ENCODE measurements at places on chromosomes 3 and 15.

DNA sequence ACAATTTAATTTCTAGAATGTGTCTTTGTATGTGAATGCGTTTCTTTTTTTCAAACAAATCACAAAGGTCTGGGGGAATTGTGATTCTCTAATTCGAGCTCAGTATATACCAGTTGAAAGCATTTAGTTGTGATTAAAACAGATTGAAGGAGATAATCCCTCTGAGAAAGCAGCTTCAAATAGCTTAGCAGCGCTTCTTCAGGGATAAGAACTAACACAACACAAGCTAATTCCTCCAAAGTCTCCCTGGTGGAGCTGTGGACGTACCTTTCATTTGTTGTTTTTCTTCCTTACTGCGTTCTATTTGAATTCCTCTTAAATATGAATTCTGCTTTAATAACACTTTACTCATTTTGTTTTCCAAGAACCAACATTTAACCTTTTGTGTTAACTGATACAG lies 286.7 kb downstream of the ROBO2 start:
- no peak for DNase-seq

DNA sequence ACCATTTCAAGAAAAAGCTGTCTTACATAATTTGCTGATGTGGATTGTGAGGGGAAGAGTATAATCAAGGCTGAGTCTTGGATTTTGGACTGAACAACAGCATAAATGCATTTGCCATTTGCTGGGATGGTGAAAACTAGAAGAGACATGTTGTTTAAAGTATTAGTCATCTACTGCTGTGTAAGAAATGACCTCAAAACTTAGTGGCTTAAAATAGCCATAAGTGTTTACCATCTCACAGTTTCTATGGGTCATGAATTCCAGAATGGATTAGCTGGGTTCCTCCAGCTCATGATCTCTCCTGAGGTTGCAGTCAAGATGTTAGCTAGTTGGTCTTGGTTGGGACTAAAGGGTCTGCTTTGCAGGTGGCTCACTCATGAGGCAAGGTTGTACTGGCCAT lies 66.2 kb downstream of the SCN11A start:
- DNase-seq: no peak

GRCh38 chr3:64584179-64584578 lies 103.6 kb downstream of the ADAMTS9 start:
- DNase-seq: no peak

DNA sequence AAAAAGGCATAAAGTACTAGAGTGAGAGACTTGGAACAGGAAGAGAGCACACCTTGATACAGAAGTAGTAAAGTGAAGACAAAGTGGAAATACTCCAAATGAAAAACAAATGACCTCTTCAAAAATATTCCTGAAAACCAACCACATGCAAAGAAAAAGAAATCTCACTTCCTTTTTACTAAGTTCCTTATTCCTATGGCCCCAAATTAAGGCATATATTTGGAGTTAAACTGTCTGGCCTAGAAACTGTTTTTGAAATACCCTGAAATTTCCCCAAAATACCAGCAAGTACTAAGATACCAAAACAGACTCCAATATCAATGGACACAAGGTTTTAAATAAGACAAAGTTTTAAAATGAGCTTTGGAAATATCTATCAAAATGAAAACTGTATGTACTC lies 58.2 kb downstream of the ZNF148 start:
- no peak for DNase-seq

DNA sequence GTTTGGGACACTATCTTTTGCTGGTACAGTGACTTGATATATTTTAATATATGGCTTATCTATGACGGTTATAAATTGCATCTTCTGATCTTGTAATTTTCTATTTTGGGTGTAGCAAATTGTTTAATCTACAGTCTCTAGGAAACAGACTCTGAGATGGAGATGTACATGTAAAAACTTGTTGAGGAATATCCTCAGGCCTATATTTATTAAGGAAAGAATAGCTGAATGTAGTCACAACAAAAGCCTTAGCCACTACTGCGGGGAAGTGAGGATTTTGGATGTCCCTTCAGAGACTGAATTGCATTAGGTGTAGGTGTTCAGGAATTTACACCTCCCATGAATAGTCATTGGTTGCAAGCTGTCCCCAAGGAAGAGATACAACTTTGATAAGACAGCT lies 13.8 kb upstream of the OR5K3 start:
- no peak for DNase-seq

DNA sequence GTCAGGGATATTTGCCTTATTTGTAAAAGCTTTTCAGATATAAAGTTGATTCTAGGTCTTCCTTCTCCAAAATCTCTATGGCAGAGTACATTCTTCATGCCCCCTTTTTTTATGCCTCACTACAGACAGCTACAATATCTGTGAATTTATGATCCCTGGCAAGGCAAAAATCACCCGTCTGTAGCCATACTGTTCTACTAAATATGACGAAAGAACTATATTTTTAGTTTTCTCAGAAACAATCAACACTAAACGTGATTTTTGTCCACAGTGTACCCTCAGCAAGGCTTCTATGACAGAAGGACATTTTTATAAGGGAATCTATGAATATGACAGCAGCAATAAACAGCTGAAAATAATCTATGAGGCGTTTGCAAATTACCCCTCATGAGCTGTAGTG lies 12.7 kb downstream of the LRTM1 start:
- DNase-seq: no peak

DNA sequence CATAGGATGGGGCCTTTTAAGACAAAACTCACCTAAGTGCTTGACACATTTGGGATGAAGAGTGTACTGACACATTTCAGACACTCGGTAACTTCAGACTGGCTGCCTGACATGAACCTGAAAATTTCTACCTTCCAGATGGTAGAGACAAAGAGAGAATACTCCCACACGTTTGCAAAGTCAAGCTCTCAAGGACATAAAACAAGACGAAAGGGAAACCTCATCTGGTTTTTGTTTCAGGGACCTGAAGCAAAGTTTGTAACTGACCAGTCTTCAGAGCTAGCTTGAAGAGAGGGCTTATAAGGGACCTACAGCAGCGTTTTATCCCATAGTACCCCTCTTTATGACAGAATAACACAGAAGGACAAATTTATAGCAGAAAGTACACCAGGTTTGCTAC lies 41.9 kb downstream of the ZNF621 start:
- DNase-seq: no peak

GRCh38 chr15:35450492-35450891 lies 95.5 kb downstream of the DPH6 start:
- DNase-seq: no peak

DNA sequence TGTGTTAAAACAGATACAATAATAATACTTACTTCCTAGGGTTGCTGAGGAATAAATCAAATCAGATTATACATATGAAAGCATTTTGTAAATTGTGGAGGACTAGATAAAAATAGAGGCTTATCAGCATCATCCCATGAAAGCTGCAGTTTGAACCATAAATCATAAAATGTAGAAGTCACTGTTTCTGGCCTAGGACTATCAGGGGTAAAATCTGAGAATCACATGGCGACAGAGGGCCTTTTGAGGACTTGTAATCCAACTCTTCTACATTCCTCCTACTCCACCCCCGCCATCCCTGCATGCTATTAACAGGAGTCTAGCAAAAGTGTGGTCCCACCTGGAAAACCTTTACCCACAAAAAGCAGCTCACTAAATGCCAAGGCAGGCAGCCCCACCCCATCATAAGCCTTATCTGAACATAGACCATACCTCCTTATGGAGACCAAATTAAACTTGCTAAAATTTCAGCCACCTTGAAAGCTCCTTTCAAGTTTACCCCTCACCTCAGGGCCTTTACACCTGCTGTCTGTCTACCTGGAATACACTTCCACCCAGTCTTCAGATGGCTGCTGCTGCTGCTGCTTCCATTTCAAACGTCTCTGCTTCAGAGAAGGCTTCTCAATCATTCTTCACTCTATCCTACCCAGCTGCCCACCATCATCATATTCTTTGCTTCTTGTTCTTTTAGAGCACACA lies 11.5 kb downstream of the MB21D2 start:
- DNase-seq: no peak

- no peak for DNase-seq
Observed at GRCh38 chr3:126098391-126098858, 14.5 kb upstream of the SLC41A3 start.

DNA sequence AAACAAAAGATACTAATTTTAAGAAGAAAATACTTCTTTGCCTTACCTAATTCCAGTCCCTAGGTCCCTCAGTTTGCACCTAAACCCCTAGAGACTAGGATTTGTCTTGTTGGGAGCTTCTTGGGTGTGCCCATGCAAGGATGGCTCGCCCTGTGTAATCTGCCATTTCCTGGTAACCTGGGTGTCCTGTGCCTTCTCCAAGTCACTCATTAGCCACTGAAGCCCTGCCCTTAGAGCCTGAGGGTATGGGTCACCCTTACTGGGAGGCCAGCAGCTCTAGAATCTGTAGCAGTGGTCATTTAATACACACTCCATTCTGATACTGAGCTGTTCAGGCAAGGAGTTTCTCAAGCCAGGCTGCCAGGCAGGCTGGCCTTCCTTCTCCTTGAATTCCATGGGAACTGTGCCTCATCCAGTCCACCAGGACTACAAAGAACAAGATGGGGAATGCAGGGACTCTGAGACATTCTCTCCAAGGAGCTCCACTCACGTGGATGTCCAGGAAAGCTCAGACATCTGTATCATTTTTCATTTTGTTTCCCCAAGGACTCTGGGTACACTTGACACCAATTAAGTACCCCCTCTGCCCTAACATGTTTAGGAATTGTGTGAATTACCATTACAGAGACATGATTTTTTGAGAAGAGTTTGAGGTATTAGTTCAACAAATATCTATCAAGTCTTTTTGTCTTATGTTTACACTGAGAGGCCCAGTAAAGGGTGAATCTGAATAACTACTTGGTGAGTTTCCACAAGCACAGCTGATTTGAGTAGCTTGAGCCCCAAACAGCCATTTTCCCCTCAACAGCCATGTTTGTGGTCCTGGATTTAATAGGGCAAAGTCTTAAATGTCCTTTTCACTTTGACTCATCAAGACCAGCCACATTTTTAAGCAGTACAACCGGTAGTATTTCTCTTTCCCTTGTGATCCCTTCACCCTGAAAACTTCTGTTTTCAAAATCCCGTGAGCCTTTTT lies 52.6 kb downstream of the ARNT2 start:
- no peak for DNase-seq

All from stimulated activated CD8-positive, alpha-beta memory T cell treated with anti-CD3 and anti-CD28 coated beads, Interleukin-15, amount 100 ng/mL, for 24 hours (primary cell).